ENCODE measurements at places on chromosomes 13 and 19. TPM values are rescaled to one million over a fixed set of nuclear protein-coding genes. Genes with fewer than 3 reads are reported as not detected.

DNA sequence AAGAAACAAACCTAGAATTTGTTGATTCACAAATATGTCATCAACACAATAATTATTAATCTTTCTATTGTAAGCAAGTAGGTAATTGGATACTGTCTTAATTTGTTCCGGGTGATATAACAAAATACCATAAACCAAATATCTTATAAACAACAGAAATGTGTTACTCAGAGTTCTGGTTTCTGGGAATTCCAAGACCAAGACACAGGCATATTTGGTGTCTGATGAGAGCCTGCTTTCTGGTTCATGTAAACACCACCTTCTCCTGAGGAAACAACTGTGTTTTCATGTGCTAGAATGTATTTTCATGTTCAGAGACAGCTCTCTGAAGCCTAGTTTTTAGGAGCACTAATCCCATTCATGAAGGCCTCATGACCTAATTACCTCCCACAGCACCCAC is 1819.5 kb downstream of the SLITRK5 start:
- no peak overlapping the region for H3K4me3 ChIP-seq
- H3K4me1 ChIP-seq: no peaks in the 10 kb centered on the region
- no peaks in the 10 kb centered on the region for H3K36me3 ChIP-seq

- DNase-seq: no peak
- H3K4me3 ChIP-seq: no peak overlapping the region
- H3K4me1 ChIP-seq: peaks cover 3% of the 10 kb centered on the region
- H3K27me3 ChIP-seq: peaks cover 7% of the 10 kb centered on the region
- H3K27ac ChIP-seq: no peak overlapping the region
Measured at GRCh38 chr13:26949701-26950502, 189.3 kb upstream of the GPR12 start.

Gene TLE6
- 1.9 TPM for total RNA-seq

GRCh38 chr13:66415444-66415843 is 814.7 kb downstream of the PCDH9 start:
- H3K4me1 ChIP-seq: no peaks in the 10 kb centered on the region
- H3K27ac ChIP-seq: no peak overlapping the region
- no peak for DNase-seq
- no peaks in the 10 kb centered on the region for H3K36me3 ChIP-seq

Gene CERS4
- 28.2 TPM for total RNA-seq

Gene EBPL
- total RNA-seq: 39.5 TPM

DNA sequence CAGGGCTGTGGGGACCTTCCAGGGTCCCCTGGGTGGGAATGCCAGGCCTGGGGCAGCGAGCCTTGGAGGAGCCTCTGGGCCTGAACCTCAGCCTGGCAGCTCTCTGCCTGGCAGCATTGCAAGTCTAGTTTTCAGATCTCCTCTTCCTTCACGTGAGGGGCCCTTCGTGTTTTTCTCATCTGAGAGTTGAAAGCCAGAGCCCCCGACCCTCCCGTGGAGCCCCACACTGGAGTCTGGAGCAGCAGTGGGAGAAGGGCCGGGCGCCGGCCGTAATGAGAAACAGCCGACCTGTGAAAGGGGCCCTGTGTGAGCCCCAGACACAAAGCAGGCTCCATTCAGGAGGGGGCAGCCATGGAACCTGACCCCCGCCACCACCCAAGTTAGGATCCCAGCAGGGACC is 19.3 kb downstream of the TMED1 start:
- no peaks in the 10 kb centered on the region for H3K27me3 ChIP-seq
- H3K4me3 ChIP-seq: no peak overlapping the region
- peaks cover 58% of the 10 kb centered on the region for H3K4me1 ChIP-seq
- H3K36me3 ChIP-seq: peaks cover 37% of the 10 kb centered on the region
- no peak for DNase-seq

DNA sequence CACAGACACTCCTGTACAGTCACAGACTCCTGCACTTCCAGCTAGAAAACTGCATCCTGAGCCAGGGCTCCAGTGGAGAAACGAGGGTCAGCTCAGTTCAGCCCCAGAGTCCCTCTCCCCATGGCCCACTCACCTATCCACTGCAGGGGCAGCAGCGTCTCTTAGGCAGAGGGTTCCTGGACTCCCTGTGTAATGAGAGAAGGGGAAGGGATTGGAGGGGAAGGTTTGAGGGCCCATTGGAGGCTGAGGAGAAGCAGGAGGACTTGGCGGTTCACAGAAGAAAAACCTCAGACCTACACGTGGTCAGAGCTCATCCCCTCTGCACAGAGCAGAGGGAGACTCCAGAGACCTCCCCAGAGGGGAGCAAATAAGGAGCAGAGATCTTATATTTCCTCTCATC is 9.2 kb upstream of the CEACAM18 start:
- no peak for DNase-seq
- H3K4me1 ChIP-seq: peaks cover 29% of the 10 kb centered on the region
- H3K36me3 ChIP-seq: peaks cover 5% of the 10 kb centered on the region
- H3K27ac ChIP-seq: no peak overlapping the region

Gene GAPDHS
- total RNA-seq: not detected

DNA sequence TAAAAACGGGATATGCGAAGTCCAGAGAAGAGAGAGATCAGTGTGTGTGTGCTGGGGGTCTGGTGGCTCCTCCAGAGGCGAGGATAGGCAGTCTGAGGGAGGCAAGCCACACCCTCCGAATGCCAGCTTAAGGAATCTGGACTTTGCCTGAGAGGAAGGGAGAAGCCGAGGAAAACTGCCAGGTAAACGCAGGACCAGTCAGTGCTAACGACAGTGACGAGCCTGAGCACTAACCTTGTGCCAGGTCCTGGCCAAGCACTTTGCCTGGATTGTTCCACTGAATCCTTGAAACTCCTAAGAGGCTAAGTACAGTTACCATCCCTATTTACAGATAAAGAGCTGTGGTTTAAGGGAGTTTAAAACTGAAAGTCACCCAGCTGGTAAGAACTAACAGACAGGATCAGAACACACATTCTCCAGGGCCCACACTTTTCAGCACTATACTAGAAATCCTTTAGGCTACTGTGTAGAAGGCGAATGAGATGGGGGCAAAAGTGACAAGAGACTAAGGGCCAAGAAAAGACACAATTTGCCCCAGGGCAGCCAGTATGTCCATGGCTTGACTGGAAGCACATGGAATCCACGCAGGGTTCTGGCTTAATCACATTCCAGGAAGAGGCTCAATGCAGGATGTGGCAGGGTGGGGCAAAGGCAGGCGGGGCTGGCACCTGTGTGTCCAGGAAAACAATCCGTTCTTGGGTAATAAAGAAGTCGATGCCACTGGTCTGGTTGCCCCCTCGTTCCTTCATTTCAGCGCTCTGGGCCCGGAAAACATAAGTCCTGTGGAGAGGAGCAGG is 15.1 kb downstream of the SMG9 start:
- H3K27ac ChIP-seq: no peak overlapping the region
- peaks cover 56% of the 10 kb centered on the region for H3K36me3 ChIP-seq
- DNase-seq: no peak
- no peaks in the 10 kb centered on the region for H3K27me3 ChIP-seq
- no peak overlapping the region for H3K4me3 ChIP-seq

GRCh38 chr13:105048677-105049076 is 1486.8 kb downstream of the EFNB2 start:
- no peak overlapping the region for H3K27ac ChIP-seq
- H3K4me1 ChIP-seq: no peaks in the 10 kb centered on the region
- H3K27me3 ChIP-seq: no peaks in the 10 kb centered on the region
- no peaks in the 10 kb centered on the region for H3K36me3 ChIP-seq
- no peak overlapping the region for H3K4me3 ChIP-seq
- DNase-seq: no peak

GRCh38 chr13:114318624-114319023 is 4.3 kb downstream of the CHAMP1 start:
- DNase-seq: no peak
- H3K36me3 ChIP-seq: peaks cover 49% of the 10 kb centered on the region
- H3K27me3 ChIP-seq: no peaks in the 10 kb centered on the region

DNA sequence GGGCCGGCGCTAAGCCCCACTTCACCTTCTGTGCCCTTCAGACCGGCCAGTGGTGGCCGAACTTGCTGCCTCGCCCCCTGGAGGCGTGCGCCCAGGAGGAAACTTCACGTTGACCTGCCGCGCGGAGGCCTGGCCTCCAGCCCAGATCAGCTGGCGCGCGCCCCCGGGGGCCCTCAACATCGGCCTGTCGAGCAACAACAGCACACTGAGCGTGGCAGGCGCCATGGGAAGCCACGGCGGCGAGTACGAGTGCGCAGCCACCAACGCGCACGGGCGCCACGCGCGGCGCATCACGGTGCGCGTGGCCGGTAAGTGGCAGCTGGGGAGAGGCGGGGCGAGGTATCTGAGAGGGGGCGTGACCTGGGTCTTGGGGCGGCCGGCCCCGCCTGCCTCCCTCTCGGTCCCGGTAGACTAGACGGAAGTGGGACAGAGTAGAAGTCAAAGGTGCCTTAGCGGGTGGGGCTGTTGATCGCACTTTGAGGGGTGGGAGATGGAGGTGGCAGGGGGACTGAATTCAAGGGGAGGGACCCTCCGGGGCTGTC is 5.6 kb downstream of the ICAM5 start:
- H3K4me1 ChIP-seq: peaks cover 41% of the 10 kb centered on the region
- H3K4me3 ChIP-seq: peak overlapping the region; percentile 69
- peak overlapping the region; percentile 67 for H3K27ac ChIP-seq
- DNase-seq: peak; percentile 83

DNA sequence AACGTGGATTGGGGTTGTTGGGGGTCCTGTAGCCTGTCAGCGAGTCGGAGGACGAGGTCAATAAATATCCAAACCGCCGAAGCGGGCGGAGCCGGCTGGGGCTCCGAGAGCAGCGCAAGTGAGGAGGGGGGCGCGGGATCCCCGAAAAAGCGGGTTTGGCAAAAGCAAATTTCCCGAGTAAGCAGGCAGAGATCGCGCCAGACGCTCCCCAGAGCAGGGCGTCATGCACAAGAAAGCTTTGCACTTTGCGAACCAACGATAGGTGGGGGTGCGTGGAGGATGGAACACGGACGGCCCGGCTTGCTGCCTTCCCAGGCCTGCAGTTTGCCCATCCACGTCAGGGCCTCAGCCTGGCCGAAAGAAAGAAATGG is 754 bp upstream of the SIX5 start:
- H3K4me3 ChIP-seq: peak overlapping the region; percentile 78
- peak overlapping the region; percentile 84 for H3K27ac ChIP-seq
- H3K27me3 ChIP-seq: peaks cover 13% of the 10 kb centered on the region

- no peaks in the 10 kb centered on the region for H3K4me1 ChIP-seq
- DNase-seq: no peak
- no peak overlapping the region for H3K27ac ChIP-seq
Measured at GRCh38 chr19:34416021-34416545, 11.9 kb downstream of the PDCD2L start.

Gene P2RY11
- total RNA-seq: 43.7 TPM
